MG63 (cell line): ENCODE measurements at places on chromosomes 12 and 14.

- DNase-seq, result no peak
Measured at GRCh38 chr12:112111931-112112330, 3.3 kb upstream of the NAA25 start.

DNA sequence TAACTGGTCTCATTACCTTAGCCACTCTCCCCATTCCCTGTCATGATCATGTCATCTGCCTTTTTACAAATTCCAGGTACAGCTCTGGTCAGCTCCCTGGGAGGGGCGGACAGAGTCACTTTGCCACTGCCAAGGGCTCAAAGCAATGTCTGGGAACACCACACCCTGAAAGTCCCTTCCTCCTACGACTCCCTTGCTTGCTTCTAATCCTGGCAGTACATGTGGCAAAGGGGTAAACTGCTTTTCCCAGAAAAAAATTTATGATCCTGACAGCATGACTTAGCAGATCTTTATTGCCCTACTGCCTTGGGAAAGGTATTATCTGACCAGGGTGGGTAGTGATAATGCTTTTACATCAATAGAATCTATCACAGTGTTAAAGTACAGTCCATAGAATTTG, 376.0 kb upstream of the PDE3A start:
- no peak for DNase-seq

GRCh38 chr12:75120311-75120711, 89.3 kb downstream of the KCNC2 start:
- peak; percentile 70 for DNase-seq

DNA sequence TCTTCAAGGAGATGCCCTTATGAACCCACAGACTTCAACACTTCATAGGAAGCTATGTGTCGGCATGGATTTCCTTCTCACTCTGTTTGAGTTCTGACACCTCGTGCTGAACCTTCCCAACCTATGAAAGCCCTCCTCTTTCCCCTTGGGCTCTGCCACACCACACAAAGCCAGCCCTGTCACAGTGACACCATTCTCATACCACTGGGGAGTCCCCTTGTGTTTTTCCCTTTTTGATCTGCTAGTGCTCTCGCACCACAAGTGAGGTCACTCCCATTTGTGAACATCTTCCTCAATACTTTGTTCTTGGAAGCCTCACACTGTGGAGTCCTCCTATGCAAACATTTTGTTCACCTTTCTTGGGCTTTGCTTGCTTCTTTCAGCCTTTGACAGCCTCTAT, 264.6 kb upstream of the ALG10 start:
- DNase-seq, result no peak

DNA sequence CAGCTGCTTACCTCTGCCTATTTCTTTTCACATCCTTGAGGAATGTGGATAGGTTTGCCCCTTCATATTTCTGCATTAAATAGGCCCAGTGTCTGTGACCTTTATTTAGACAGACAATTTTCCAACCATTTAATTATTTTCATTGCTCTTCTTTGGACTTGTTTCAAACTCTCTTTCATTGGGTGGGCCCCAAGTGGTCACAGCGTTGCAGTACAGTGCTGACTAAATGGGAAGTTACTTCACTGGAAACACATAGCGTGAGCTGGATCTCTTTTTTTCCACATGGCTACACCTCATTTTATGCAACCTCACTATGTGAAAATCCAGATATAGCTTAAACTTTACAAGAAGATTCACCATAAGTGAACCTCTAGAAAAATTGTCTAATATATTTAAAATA, 438.9 kb downstream of the ADAMTS20 start:
- DNase-seq, result no peak

- DNase-seq, result no peak
Measured at GRCh38 chr12:106073179-106073578, 65.6 kb downstream of the NUAK1 start.

GRCh38 chr12:31362115-31362758, 36.3 kb upstream of the SINHCAF start:
- no peak for DNase-seq

- DNase-seq, result no peak
Measured at GRCh38 chr14:51562816-51563215, 88.9 kb upstream of the FRMD6 start.

GRCh38 chr12:9241301-9241700, 33.1 kb upstream of the PZP start:
- no peak for DNase-seq

DNA sequence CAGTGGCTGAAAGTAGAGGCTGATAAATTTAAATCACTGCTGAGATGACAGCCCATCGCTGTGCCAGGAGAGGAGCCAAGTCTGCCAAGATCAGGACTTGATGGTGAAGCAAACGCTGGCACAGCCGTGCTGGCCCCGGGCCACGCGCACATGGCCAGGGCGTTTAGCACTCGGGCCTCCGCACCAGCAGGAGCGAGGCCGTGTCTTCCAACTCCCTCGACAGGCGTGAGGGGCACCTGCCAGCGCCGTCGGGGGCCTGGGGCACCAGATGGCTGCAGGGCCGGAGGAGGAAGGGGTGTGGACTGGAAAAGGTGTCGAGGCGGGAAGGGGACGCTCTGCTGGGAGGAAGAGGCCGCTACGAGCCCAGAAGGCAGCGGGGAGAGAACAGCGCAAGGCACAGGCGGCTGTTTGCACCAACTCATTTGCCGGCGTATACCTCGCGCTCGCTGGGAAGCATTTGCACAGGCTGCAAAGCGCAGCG, 29.5 kb downstream of the RIMBP2 start:
- no peak for DNase-seq

- DNase-seq, result no peak
Measured at GRCh38 chr14:82647088-82647810, 1113.6 kb upstream of the SEL1L start.

- DNase-seq, result peak; percentile 60
Measured at GRCh38 chr12:630656-631632, 32.3 kb downstream of the NINJ2 start.

GRCh38 chr12:132014092-132014914, 64.6 kb downstream of the EP400 start:
- no peak for DNase-seq

GRCh38 chr14:46136456-46136855, 515.1 kb downstream of the RPL10L start:
- DNase-seq, result no peak

DNA sequence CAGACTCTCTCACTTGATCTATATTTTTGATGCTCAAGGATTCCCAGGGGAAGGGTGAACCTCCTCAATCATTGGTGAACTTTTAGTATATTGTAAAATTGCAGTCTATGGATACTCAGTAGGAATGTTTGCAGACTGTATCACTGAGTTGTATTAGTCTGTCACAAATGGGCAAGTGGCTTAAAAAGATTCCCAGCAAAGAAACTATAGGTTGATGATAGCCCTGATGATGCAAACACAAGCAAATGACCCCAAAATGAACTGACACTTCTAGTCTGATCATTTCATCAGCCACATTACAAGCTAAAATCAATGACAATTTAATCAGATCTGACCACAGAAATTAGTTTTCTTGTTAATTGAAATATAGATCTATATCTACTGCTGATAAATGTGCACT, 59.5 kb downstream of the RTN1 start:
- DNase-seq, result no peak

DNA sequence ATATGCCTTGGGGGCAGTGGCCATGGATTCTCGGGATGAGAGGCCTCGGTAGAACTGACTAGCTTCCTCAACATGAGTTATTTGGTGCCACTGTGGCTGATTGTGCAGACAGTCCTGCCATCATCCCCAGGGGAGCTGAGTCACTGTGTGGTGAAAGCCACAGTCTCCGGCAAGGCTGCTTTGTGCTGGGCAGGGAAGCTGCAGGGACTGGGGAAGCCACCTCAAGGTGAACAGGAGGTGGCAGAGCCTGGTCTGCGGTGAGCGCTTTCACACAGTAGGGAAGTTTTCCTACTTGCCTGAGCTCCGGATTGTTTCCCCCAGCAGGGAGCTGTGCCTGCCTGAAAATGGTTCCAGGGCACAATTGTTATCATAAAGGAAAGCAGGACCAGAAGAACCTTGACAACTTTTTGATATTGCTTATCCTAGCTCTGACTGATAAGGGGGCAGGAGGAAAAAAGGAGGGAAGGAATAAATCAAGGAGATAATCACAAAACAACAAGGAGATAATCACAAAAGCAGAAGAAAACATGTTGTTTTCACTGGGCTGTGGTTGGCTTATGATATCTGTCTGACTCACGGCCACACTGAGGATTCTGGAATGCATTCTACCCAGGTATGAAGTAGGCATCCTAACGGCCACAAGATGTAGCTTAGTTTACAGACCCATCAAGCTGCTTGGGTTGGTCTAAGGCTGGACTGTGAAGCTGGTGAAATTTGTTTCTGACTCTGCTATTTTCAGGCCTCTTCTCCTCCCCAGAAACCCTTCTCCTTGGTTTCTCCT, 32.2 kb upstream of the GNG2 start:
- DNase-seq, result peak; percentile 41

- peak; percentile 33 for DNase-seq
Measured at GRCh38 chr14:60090864-60091519, 731 bp upstream of the PCNX4 start.

- no peak for DNase-seq
Measured at GRCh38 chr12:91920276-91920675, 225.4 kb downstream of the BTG1 start.

DNA sequence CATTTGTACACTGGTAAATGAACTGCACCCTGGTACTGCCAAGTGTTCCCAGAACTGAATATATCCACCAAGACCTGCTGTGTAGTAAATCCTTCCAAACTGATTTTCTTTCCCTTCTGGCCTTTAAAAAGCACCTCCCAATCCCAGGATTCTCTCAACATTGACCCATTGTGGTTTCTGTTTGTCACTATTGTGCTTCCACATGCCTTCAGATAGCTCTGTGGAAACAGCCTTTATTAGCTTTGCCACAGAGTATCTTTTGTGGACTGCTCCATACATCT, 949 bp upstream of the KIF21A start:
- no peak for DNase-seq

DNA sequence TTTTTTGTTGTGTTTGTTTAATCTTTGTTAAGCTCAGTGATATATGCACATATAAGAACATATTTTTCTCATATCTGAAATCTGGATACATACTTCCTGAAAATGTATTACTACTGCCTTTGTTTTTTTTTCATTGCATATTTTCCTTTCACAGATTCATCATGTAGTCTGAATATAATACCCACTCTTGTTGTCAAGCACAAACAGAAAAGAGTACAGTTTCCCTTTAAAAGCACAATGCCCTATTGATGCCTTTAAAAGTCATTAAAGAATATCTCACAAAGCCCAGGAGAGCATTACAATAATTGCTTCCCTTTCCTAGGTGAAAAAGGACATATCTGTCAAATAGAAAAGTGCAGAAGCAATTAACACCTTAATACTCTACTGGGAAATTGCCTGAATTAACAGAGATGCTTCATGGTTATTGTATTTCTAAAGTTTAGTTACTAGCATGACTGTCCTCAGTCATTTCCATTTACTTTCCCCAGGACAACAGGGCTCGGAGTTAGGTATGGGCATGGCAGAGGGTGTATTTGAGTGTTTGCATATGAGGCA, 107.4 kb downstream of the GRIP1 start:
- no peak for DNase-seq

GRCh38 chr14:80428171-80428570, 216.9 kb upstream of the DIO2 start:
- DNase-seq, result no peak

GRCh38 chr12:1587927-1588574, 6.3 kb downstream of the FBXL14 start:
- DNase-seq, result no peak

DNA sequence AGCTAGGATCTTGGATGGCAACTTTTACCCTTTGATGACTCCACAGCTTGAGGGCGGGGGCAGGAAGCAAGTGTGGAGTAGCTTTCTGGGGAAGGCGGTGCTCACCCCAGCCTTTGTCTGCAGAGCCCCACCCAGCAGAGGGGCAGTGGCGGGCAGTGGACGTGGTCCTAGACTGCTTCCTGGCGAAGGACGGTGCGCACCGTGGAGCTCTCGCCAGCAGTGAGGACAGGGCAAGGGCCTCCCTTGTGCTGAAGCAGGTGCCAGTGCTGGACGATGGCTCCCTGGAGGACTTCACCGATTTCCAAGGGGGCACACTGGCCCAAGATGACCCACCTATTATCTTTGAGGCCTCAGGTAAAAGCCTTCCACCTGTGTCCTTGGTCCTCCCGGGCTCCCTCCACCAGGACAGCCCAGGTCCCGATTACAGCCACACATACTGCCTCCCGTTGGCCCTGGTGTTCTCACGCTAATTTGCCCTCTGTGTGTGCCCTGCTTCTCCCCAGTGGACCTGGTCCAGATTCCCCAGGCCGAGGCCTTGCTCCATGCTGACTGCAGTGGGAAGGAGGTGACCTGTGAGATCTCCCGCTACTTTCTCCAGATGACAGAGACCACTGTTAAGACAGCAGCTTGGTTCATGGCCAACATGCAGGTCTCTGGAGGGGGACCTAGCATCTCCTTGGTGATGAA, 1.2 kb downstream of the TAPBPL start:
- DNase-seq, result no peak

GRCh38 chr12:75457191-75457590, 23.4 kb upstream of the GLIPR1 start:
- no peak for DNase-seq

DNA sequence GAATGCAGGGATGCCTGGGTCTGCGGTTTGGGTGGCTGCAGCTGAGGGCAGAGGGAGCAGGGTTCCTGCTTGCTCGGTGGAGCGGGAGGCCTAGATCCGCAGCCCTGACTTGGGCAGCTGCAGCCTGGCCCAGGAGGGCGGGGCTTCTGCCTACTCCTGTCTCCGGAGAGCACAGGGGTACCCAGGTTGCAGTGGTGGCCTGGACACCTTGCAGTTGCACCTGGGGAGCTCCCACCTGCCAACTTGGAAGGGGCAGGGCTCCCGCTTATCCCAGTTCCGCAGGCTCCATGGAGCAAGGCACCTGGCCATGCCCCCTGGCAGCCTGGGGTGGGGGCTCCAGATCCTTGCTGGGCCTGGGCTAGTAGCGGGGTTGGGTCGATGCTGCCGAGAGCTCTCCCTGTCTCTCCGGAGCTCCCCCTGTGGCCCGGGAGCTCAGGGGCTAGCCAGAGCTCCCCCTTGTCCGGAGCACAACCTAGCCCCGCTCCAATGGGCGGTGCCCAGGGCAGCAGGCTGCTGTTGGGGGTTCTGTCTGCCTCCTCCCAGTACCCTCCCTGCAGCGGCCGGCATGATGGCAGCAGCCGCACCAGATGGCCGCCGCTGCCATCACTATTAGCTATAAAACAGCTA, 136.4 kb downstream of the PTPRR start:
- DNase-seq, result no peak

GRCh38 chr12:55850401-55850800, 7.7 kb upstream of the MMP19 start:
- no peak for DNase-seq

- no peak for DNase-seq
Measured at GRCh38 chr12:16520328-16520727, 85.6 kb downstream of the LMO3 start.
